HFFc6 (cell line): ENCODE measurements at places on chromosomes 12 and 14.

DNA sequence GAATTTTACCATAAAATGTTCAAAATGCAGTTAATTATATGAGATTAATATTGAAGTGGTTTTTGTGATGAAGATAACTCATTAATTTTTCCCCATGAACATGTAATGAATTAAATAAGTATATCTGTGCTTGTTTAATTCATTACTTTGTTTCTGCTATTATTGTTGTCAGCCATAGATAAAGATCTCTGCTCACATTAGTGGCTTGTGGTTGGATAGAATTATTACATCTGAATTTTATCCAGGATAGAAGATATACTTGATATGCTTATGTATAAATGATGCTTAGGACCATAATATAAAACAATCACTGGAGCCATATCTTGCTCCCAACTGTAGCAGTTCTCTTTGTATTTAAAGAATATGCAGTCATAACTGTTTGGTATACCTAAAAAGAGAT lies 18.5 kb downstream of the TSPAN19 start:
- DNase-seq: no peak

DNA sequence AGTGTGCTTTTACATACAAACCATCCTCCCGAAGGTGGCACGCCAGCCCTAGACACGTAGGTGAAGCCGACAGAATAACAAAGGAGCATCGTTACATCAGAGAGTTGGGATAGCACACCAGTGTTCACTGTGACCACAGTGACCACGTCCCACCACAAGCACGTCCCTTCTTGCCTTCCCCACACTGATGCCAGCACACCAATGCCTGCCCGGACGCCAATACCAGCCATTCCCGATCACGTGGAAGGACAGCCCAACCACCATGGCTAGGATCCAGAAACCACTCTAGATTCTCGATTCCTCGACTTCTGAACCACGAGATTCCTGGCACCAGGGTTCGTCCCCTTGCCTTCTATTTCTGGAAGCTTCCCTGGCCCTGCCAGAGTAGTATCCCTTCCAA lies 48.0 kb upstream of the GPR68 start:
- DNase-seq: no peak

- no peak for DNase-seq
Observed at GRCh38 chr14:84792722-84793410, 737.1 kb upstream of the FLRT2 start.

DNA sequence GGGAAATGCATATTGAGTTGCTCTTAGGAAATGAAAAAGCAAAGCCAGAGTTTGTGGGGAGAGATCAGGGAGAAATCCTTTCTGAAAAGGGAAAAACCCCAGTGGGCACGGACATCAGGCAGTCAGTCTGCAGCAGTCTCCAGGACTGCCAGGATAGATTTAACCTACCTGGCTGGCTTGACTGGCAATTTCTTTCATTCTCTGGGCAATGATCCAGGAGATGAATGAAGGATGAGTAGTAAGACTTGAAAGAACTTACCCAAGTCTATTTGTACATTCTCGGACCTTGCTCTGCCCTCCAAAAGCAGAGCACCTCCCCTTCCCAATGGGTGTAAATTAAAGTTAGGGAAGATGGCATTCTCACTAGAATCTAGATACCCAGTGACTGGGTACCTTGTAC lies 42.9 kb downstream of the CMAS start:
- DNase-seq: no peak

- DNase-seq: no peak
Observed at GRCh38 chr14:76015668-76016067, 30.1 kb downstream of the IFT43 start.

- no peak for DNase-seq
Observed at GRCh38 chr14:89466484-89466883, 49.5 kb upstream of the FOXN3 start.
